ENCODE measurements at places on chromosomes 12 and 14. TPM values are rescaled to one million over a fixed set of nuclear protein-coding genes. Genes with fewer than 3 reads are reported as not detected.

EXOC3L4 gene
- total RNA-seq, result not detected

LIN7A gene
- 17.8 TPM for total RNA-seq

MANSC4 gene
- total RNA-seq, result not detected

GRCh38 chr14:52987042-52987441 lies 36.2 kb upstream of the FERMT2 start:
- no peak for DNase-seq

GRCh38 chr14:63241096-63241495 lies 36.9 kb downstream of the RHOJ start:
- DNase-seq, result no peak

GRCh38 chr12:46184798-46185595 lies 83.8 kb downstream of the SLC38A1 start:
- DNase-seq, result no peak

- no peak for DNase-seq
These were observed 315.6 kb upstream of the PRKD1 start for GRCh38 chr14:30243207-30243606.

DNA sequence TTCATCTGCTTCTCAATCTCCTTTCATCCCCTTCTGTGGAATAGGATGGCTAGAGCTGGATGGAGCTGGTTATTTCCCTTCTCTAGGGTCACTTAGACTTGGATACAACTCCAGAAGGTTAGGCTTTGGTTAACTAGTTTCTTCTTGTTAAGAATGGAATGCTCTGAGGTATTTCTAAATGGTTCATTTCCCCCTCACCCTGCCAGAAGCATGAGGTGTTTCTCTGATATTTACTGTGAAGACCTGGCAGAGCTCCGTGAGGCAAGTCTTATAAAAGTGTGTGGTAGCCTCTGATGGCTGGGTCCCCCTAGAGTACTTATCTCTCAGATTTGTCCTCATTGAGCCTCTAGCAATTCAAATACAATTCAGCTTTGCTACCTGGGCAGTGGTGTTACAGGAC lies 207.9 kb downstream of the SLC16A7 start:
- no peak for DNase-seq

GRCh38 chr14:77076113-77076631 lies 21.9 kb upstream of the CIPC start:
- DNase-seq, result no peak

DNA sequence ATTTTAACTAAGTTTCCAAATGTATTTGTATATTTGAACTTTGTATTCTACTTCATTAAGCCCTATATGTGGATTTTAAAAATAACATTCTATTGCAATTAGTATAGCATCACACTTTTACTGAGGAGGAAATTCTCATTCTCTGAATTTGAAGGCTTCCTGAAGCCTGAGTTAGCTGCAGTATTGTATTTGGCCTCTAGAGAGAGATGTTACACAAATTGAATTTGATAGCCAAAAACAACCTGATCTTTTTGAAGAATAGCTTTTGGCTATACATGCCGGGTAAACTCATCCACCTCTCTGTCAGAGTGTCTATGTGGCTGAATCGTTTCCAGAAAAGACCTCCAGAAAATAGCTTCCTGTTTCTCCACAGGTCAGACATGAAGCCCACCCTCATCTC lies 316.5 kb upstream of the OR4E1 start:
- DNase-seq, result no peak

DNA sequence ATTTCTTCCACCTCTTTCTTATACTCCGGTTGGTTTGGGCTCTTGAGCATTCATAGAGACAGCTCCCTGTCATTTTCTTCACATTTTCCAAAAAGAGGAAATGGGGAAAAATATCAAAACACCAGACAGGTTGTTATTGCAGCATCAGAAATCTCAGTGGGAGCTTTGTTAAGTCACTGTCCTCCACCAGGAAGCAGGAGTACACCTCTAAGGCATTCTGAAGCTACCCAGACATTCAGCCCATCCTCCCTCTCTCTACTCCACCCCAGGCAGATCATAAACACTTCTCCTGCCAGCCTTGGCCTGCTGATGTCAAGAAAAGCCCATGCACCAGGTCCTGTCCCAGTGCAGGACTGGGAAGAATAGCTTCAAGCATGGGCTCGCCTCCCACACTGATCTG lies 1198.3 kb downstream of the VRK1 start:
- DNase-seq, result no peak
